ENCODE measurements at places on chromosomes 5 and 9. TPM values are rescaled to one million over a fixed set of nuclear protein-coding genes. Genes with fewer than 3 reads are reported as not detected.

The SLC6A7 gene
- not detected for total RNA-seq

The ZBTB26 gene
- 8.8 TPM for total RNA-seq

The GABRB2 gene
- not detected for total RNA-seq

The RNF208 gene
- 5.0 TPM for total RNA-seq

The DMGDH gene
- not detected for total RNA-seq

The KDM3B gene
- 64.1 TPM for total RNA-seq

The PCBD2 gene
- 15.3 TPM for total RNA-seq

The SLC45A2 gene
- not detected for total RNA-seq

The SCGB3A1 gene
- not detected for total RNA-seq

The RPL37 gene
- total RNA-seq: 2,348 TPM

The ANKRD34B gene
- not detected for total RNA-seq

The BRINP1 gene
- not detected for total RNA-seq

The GFRA3 gene
- total RNA-seq: 0.17 TPM

The ROR2 gene
- 0.07 TPM for total RNA-seq

The GRXCR2 gene
- not detected for total RNA-seq

The IL33 gene
- total RNA-seq: not detected

The SLCO6A1 gene
- not detected for total RNA-seq

The TRIM23 gene
- total RNA-seq: 9.0 TPM

The PDE6A gene
- total RNA-seq: not detected

The NR4A3 gene
- total RNA-seq: 0.48 TPM

The BTNL3 gene
- not detected for total RNA-seq

The INSL4 gene
- not detected for total RNA-seq

The MARCHF3 gene
- 3.2 TPM for total RNA-seq

The GLRA1 gene
- not detected for total RNA-seq

The POLR3G gene
- total RNA-seq: 1.7 TPM

The LRRC26 gene
- total RNA-seq: not detected

The PCDHB3 gene
- total RNA-seq: not detected

The DBH gene
- total RNA-seq: not detected

The ZNF484 gene
- total RNA-seq: 12.1 TPM

The FAM221B gene
- not detected for total RNA-seq

Data from activated naive CD4-positive, alpha-beta T cell treated with anti-CD3 and anti-CD28 coated beads, Interleukin-2, amount 10 ng/mL, durations not matched to agents 5 hours and 36 hours (primary cell).